ENCODE measurements at places on chromosomes 6 and 20. TPM values are rescaled to one million over a fixed set of nuclear protein-coding genes. Genes with fewer than 3 reads are reported as not detected.

The TBC1D7 gene
- polyA plus RNA-seq = 25.8 TPM

The FAM83C gene
- polyA plus RNA-seq = not detected

The SLC22A3 gene
- polyA plus RNA-seq = not detected

The LPIN3 gene
- 13.0 TPM for polyA plus RNA-seq

The GSTA1 gene
- 0.45 TPM for polyA plus RNA-seq

DNA sequence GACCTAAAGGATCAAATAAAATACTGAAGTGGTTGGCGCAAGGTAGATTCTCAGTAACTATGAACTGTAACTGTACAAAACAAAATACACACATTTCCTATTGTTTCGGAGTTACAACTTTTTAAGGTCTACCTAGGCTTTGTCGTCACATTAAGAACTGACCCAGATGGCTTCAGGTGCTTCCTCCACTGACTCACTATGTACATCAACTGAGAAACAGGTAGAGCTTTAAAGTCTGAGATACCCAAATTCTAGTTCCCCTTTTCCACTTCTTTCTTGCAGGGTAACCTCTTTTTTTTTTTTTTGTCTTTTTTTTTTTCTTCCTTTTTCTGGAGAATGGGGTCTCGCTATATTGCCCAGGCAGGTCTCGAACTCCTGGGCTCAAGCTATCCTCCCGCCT, 5.5 kb downstream of the SNRPB start:
- DNase-seq = no peak
- H3K36me3 ChIP-seq = peaks cover 76% of the 10 kb centered on the region
- H3K4me1 ChIP-seq = peaks cover 12% of the 10 kb centered on the region
- no peak overlapping the region for H3K4me3 ChIP-seq
- H3K27ac ChIP-seq = no peak overlapping the region
- no peaks in the 10 kb centered on the region for H3K27me3 ChIP-seq

DNA sequence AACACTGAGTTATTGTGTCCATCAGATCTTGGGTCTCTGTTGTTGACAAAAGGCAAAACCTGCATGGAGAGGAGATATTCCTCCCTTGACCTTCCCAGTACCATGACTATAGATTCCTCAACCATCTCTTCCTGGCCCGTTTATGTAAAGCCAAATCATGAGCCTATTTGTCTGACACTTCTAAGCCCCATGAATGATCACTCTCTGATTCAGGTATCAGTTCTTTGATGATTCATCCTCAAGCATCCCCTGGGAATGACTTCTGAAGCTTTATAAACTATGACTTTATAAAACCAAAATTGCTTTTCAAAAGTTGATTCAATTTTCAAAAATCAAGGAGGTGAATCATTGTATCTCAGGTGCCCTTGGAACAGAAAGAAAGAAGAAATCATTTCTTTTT, 78.7 kb upstream of the LOC128125822 start:
- no peak overlapping the region for H3K4me3 ChIP-seq
- H3K36me3 ChIP-seq = no peaks in the 10 kb centered on the region
- no peak for DNase-seq
- no peaks in the 10 kb centered on the region for H3K27me3 ChIP-seq
- no peak overlapping the region for H3K27ac ChIP-seq

DNA sequence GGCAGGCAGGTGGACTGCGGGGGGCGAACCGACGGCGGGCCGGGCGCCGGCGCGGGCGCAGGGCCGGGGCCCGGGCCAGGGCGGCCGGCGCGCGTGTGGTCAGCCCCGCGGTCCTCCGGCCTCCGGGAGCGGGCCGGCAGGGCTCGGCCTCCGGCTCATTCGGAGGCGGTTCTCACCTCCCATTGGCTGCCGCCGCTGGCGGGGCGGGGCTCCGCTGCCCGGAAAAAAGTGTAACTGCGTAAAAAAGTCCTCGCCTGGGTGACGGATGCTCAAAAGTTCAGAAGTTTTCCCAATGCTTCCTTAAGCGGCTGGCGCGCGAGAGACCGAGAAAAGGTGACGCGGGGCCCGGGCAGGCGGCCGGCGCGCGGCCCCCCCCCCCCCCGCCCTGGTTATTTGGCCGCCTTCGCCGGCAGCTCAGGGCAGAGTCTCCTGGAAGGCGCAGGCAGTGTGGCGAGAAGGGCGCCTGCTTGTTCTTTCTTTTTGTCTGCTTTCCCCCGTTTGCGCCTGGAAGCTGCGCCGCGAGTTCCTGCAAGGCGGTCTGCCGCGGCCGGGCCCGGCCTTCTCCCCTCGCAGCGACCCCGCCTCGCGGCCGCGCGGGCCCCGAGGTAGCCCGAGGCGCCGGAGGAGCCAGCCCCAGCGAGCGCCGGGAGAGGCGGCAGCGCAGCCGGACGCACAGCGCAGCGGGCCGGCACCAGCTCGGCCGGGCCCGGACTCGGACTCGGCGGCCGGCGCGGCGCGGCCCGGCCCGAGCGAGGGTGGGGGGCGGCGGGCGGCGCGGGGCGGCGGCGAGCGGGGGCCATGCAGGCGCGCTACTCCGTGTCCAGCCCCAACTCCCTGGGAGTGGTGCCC, at the start of gene FOXC1:
Gene FOXC1 (plus strand): TSS at position 268 of the 849 bp plus-strand sequence. CDS start 531 bp downstream, at position 799.
- DNase-seq = peak; percentile 96
- H3K4me1 ChIP-seq = peaks cover 6% of the 10 kb centered on the region
- H3K36me3 ChIP-seq = no peaks in the 10 kb centered on the region
- peaks cover 43% of the 10 kb centered on the region for H3K27me3 ChIP-seq
- peak within 1 kb of the TSS; percentile 71 for H3K27ac ChIP-seq

GRCh38 chr6:125888989-125889656, 67.4 kb upstream of the HINT3 start:
- H3K4me1 ChIP-seq = no peaks in the 10 kb centered on the region
- H3K27me3 ChIP-seq = no peaks in the 10 kb centered on the region
- H3K4me3 ChIP-seq = no peak overlapping the region
- peak; percentile 53 for DNase-seq
- H3K27ac ChIP-seq = no peak overlapping the region
- H3K36me3 ChIP-seq = peaks cover 5% of the 10 kb centered on the region

The PGC gene
- polyA plus RNA-seq = not detected

- no peaks in the 10 kb centered on the region for H3K27me3 ChIP-seq
- DNase-seq = peak; percentile 21
- no peaks in the 10 kb centered on the region for H3K4me1 ChIP-seq
- no peak overlapping the region for H3K4me3 ChIP-seq
- no peak overlapping the region for H3K27ac ChIP-seq
- no peaks in the 10 kb centered on the region for H3K36me3 ChIP-seq
Observed at GRCh38 chr6:142074516-142074915, 58.2 kb upstream of the GJE1 start.

The COL11A2 gene
- polyA plus RNA-seq = 0.31 TPM

- H3K27me3 ChIP-seq = no peaks in the 10 kb centered on the region
- no peaks in the 10 kb centered on the region for H3K36me3 ChIP-seq
- H3K4me3 ChIP-seq = 0 out of 2 replicates have a peak overlapping the region, but pooled peaks have one; percentile 14
- H3K4me1 ChIP-seq = peaks cover 18% of the 10 kb centered on the region
- DNase-seq = peak; percentile 95
Observed at GRCh38 chr6:170178561-170179477, 112.1 kb downstream of the DLL1 start.

The CNKSR3 gene
- polyA plus RNA-seq = 1.9 TPM

The COQ3 gene
- 8.8 TPM for polyA plus RNA-seq

DNA sequence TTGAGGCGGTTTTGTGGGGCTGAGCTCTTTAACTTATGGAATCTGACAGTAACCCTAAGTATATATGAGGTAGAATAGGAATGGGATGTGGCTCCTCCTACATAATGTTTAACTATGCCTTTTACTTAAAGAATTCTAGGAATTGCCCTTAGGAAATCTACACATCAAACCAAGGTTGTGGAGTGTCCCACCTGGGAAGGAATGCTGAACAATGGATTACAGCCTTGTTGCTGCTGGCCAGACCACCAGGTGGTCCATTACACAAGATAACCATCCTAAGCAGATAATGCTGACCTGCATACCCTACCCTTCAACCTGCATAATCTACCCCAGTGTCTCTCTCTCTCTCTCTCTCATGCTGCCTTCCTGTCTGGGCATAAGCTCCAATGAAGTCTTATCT, 35.0 kb upstream of the SLC22A16 start:
- no peaks in the 10 kb centered on the region for H3K36me3 ChIP-seq
- no peak overlapping the region for H3K27ac ChIP-seq
- peaks cover 16% of the 10 kb centered on the region for H3K4me1 ChIP-seq

DNA sequence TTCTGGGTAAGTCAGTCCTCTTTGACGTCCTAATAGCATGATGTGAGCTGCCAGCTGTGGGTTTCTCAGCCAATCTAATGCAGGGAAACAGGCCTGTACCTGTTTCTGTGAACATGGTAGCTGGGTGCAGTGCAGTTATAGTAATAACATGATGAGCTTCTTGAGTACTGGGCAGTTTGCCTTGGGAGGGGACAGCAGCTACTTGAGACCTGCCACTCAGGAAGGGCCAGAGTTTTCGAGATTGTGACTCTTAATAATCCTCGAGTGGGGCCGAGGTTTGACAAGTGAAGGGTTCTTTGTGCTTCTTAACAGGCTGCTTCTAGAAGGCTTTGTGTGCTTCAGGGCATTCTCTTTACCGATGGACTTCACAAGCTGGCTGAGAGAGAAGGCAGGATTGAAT, 180.1 kb downstream of the JARID2 start:
- H3K27me3 ChIP-seq = no peaks in the 10 kb centered on the region
- no peak overlapping the region for H3K4me3 ChIP-seq
- no peaks in the 10 kb centered on the region for H3K36me3 ChIP-seq
- peaks cover 23% of the 10 kb centered on the region for H3K4me1 ChIP-seq
- DNase-seq = no peak

Data from GM23248 (cell line).